ENCODE measurements at places on chromosomes 12 and 14.

- no peak for DNase-seq
Measured at GRCh38 chr14:68243450-68244010, 424.0 kb downstream of the RAD51B start.

DNA sequence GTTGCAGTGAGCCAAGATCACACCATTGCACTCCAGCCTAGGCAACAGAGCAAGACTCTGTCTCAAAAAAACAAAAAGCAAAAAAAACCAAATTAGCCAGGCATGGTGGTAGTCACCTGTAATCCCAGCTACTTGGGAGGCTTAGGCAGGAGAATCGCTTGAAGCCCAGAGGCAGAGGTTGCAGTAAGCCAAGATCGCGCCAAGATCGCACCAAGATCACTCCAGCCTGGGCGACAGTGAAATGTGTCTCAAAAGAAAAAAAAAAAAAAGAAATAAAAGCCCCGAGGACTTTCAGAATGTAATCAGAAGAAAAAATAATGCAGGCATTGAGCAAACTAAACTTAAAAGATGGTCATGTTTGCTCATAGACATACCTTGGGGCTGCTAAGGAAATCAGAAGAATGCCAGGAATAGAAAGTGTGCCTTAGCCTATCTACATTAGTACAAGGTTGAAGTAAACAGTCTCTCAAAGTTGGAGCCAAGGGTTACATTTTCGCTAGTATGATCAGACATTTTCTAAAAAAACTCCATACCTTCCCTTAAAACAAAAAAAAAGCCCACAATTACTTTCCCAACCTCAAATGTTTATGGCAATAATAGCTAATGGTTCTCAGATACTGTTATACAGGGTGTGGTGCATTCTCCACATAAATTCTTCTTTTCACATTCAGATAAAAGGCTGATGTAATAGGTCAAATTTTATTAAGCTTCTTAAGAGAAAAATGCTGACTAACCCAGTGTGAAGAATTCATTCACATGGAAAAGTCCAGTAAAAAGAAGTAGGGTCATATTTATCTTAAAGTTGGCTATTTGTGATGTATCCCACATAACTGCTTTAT lies 15.8 kb downstream of the DTD2 start:
- no peak for DNase-seq

DNA sequence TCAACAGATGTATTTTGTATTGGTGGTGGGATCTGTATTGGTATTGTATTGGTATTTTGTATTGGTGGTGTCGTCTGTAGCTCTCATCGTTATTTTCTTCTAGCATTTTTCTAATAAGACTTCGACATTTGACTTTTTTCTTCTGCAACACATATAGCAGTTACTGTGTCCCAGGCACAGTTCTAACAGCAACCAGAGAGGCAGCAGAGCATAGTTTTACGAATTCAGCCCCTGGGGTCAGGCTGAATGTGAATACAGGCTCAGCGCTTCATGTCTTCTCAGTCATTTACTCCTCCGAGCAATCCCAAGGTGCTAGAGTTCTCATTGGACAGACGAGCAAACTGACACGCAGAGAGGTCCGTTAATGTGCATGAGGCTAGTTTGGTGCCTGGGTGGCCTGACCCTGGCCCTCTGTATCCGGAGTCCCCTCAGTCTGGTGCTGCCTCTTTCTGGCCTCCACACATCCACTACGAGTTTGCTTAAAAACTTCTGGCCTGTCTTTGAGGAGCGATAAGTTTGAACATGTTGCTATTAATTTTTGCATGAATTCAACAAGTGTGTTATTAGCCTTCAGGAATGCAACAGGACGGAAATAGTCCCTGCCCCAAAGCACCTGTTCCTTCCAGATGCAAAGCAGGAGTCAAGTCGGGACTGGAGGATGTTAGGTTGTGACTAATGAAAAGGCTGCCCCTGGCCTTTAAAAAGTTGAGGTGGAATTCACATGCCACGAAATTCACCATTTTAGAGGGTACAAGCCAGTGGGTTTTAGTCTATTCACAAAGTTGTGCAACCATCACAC lies 87.0 kb downstream of the GLT1D1 start:
- DNase-seq = no peak

GRCh38 chr14:74863274-74863673 lies 12.7 kb downstream of the PROX2 start:
- DNase-seq = no peak

DNA sequence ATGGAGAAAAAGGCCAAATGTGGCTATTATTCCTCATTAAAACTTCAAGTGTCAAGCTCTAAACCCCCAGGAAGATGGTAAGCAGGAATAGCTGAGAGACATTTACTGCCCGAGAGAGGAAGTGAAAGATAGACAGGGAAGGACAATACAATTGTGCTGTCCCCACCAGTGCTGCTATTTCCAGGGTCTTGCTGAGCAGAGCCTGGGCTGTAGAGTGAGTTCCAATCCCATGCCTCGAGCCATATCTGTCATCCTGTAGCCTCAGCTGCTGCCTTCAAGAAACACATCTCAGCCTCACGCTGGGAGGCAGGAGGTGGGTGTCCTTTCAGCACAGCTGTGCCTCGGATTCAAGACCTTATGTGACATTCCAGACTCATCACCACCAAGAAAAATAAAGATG lies 114.0 kb downstream of the RPAP3 start:
- no peak for DNase-seq

GRCh38 chr14:94469261-94469660 lies 6.7 kb downstream of the SERPINA9 start:
- DNase-seq = no peak

GRCh38 chr14:23465261-23465660 lies 4.2 kb upstream of the NGDN start:
- no peak for DNase-seq

DNA sequence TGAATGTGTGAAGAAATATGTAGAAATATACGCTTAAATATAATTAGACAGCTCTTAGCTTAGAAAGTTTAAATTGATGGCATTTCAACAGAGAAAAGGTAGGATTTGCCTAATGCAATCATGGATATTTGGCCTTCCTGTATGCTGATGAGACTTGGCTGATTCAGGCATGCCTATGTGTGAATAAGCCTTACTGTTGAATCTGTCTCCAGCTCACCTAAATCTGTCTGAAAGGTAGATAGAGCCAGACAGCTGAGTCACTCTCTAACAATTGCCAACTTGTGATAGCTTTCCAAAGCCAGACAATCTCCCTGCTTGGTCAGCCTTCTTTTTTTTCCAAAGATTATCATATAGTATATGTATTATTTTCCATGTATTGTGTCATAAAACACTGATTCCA lies 92.8 kb upstream of the FLRT2 start:
- DNase-seq = no peak

GRCh38 chr14:101103321-101103901 lies 199.9 kb upstream of the RTL1 start:
- no peak for DNase-seq

- DNase-seq = no peak
Measured at GRCh38 chr12:85587158-85587557, 249.1 kb downstream of the RASSF9 start.

GRCh38 chr12:57124261-57124877 lies 3.9 kb upstream of the LRP1 start:
- no peak for DNase-seq

GRCh38 chr14:66293533-66294105 lies 192.6 kb upstream of the CCDC196 start:
- DNase-seq = no peak

- peak; percentile 36 for DNase-seq
Measured at GRCh38 chr12:110349514-110350151, 53.9 kb downstream of the ANAPC7 start.

GRCh38 chr12:104643093-104643818 lies 186.5 kb downstream of the CHST11 start:
- no peak for DNase-seq

- DNase-seq = no peak
Measured at GRCh38 chr14:75426332-75427125, 1.3 kb upstream of the JDP2 start.

GRCh38 chr14:36947362-36947761 lies 225.0 kb downstream of the SLC25A21 start:
- no peak for DNase-seq

- no peak for DNase-seq
Measured at GRCh38 chr12:41419131-41419893, 231.2 kb downstream of the PDZRN4 start.

DNA sequence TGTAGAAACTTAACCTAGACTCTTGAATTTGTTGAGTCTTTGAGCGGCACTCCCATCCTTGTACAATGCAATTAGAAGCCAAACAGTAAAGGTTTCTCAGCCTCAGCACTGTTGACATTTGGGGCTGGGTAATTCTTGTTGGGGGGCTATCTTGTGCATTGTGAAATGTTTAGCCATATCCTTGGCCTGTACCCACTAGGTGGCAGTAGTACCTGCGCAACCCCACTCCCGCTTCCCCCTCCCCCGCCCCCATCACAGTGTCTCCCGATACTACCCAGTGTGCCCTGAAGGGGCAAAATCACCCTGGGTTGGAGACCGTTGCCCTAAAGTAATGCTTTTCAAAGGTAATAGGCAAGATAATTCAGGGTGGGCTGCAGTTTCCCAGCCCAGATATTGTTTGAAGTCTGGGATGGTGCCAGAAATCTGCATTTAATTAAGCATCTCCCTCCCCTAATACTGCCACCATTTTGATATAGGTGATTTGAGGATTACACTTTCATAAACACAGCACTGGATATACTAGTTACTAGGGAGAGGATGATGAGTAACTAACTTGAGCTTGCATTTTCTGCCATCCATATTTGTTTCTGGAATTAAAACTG lies 1.8 kb downstream of the COX6A1 start:
- peak; percentile 69 for DNase-seq

DNA sequence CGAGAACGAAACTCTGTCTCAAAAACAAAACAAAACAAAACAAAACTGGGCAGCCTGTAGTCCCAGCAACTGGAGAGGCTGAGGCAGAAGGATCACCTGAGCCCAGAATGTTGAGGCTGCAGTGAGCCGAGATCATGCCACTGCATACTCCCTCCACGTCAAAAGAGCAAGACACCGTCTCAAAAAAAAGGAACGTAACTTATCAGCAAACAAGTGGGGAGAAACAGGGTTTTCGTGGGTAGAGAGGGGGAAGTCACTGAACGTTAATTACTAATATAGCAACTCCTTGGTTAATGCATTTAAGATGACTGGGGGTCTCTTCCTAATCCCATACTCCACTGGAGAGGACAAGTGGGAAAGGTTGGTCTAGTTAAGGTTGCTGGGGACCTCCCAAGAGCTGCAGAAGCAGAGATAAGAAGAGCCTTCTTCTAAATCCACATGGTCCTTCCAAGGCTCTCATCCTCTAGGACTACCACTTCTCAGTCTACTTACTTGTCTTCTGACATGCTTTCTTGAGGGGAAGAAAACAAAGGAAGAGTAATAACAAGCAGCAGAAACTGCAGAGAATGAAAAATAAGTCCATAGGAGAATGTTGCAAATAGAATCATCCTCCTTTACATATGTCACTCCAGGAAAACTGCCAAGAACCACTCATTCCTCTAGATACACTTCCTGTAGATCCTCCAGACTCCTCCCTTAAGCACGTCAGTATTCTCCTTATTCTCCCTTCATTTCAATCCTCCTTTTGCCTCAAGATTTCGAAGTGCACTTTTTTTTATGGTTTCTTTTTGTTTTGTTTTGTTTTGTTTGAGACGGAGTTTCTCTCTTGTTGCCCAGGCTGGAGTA lies 5.8 kb downstream of the NUMB start:
- DNase-seq = no peak

- DNase-seq = no peak
Measured at GRCh38 chr14:93708311-93708734, 80.0 kb downstream of the PRIMA1 start.

GRCh38 chr14:51581017-51581881 lies 70.5 kb upstream of the FRMD6 start:
- DNase-seq = no peak

DNA sequence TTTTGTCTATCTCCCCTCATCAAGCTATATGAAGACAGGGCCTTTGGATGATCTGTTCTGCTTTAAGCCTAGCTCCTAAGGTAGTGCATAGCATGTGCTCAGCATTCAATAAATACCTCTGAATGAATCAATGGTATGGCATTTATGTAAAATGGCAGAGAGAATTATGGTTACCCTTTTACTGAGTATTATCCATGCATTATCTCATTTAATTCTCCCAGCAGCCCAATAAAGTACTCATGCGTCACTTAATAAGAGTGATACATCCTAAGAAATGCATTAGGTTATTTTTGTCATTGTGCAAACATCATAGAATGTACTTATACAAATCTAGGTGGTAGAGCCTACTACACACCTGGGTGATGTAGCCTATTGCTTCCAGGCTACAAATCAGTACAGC lies 269.7 kb downstream of the KSR2 start:
- no peak for DNase-seq

DNA sequence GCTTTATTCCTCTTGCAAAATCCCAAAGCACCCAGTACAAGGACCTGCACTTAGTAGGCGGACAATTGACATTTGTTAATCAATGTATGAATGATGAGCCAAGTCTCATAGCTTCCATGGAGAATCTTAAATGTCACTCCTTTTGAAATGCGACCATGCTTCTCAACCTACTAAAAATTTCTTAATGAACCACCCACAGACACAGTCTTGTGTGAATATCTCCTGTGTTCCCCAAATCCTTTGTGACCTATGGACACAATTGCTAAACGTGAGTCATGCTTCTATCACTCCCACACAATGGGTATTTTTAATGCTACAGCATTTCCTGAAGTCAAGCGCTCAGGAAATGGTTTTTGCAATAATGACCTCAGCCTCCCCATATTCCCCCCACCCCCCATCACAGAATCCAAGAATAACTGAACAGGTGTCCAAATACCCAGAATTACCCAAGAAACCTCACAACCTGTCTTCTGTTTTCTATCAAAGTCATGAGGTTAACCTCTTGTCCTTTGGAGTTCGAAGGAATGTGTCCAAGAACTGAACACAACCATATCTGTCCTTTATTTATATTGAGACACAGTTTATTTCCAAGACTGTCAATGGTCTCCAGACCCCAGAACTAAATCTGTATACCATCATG lies 163.6 kb upstream of the PLEKHG7 start:
- no peak for DNase-seq

DNA sequence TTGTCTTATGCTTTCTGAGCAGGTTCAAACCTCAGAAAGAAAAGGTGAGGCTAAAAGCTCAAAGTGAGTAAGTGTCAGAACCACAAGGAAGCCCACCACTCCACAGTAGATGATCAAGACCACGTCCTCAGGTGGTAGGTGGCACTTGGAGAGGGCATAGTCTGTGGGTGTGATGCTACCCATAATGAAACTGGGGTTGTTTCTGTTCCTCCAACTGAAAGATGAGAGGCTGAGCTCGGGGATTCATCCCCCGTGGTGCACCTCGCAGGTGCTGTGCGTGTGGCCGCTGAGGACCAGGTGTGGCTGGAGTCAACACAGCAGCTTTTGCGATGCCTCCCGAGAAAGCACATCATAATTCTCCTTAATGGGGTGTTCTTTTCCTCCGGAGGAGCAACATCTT lies 285.7 kb downstream of the TTC8 start:
- no peak for DNase-seq

Data from left forelimb (tissue), 1 donor.